ENCODE measurements at places on chromosomes 3 and 15.

GRCh38 chr3:55252921-55253320 lies 234.2 kb downstream of the WNT5A start:
- no peak for DNase-seq

DNA sequence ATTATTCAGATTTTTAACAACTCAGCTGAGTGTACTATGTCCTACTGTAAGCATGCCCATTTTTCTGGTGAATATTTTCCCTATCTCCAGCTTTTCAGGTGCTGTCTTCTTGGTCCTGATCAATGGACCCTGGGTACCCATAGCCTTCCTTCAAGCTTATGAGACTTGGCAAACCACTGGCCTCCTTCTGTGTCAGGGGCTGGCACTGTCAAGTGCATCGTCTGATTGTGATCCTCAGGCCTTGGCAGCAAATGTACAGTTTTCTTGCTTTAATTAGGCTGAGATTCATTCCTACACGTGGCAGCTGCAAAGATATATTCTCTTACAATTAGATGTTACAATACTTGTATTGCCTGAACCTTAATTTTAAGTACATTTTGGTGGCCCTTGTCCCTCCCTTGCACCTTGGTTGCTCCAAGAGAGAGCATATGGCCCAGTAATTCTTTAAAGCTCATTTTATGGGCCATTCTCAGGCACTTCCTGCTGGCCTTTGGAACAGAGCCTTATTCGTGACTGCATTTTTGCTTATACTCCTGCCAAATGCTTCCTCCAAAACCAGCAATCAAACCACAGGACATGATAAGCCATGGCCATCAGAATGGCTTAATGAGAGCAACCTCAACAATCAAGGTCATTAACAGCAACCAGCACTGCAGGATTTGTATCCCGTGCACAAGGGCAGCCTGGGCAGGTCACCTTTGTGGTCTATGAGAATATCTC lies 179.9 kb downstream of the CNTN6 start:
- DNase-seq = no peak

- DNase-seq = no peak
Observed at GRCh38 chr3:148755570-148755969, 57.9 kb downstream of the AGTR1 start.

DNA sequence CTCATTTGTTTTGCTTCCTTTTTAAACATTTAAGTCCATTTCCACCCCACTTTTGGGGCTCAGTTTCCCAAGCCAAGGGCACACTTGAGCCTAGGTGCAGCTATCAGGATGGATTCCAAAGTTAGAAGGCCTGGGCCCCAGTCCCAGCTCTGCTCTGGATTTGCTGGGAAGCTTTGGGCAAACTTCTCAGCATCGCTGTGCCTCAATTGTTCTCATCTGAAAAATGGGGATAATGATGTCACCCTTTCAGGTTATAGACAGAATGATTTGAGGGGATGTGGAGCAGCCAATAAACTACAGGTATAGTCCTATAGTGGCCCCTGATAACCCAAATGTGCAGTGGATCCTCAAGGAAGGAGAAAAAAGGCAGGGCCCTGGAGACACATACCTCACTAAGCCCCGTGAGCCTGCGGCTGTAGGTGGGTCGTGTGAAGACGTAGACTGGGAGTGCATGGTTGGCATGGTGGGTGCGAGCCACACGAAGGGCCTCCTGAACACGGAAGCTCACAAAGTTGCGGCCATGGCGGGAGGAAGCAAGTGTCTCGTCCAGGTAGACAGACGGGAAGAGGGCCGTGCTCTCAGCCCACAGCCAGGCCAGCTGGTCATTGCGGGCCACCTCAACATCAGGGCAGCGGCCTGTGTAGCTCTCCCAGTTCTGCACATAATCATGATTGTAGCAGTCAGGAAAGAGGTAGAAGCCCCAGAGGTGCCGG lies 3.2 kb downstream of the HYAL2 start:
- DNase-seq = no peak

GRCh38 chr3:187207624-187208023 lies 10.3 kb downstream of the RTP1 start:
- no peak for DNase-seq

DNA sequence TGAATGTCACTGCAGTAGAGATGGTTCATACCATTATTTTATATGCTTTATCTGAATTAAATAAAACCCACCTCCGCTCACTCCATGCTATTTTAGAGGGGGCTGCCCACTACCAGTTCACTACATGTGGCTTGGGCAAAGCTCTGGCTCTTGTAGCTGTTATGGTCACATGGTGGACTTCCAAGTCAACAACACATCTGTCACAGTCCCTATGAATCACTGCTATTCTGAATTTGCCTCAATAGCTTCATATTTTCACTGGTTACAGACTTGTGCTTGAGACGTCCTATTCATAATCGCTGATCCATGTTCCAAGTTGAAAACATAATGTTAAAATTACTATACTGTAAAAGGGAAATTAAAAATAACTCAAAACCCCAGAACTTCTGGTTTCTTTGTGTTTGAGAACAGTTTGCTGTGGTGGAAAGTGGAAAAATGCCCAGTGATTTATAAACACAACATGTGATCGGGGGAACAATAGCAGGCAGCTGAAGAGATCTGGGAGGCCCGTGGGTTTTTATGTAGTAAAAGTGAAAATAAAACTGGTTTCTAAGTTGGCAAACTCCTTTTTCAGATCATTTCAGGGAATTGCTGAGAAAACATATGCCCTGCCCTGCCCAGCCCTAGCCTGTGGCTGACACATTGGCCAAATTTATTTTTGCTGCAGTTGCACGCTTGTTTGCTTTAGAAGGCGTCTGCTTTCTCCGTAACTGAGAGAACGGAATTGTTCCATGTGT lies 128.8 kb upstream of the PRR23C start:
- no peak for DNase-seq

- DNase-seq = peak; percentile 12
Observed at GRCh38 chr3:170584585-170585007, 1.3 kb downstream of the SLC7A14 start.

DNA sequence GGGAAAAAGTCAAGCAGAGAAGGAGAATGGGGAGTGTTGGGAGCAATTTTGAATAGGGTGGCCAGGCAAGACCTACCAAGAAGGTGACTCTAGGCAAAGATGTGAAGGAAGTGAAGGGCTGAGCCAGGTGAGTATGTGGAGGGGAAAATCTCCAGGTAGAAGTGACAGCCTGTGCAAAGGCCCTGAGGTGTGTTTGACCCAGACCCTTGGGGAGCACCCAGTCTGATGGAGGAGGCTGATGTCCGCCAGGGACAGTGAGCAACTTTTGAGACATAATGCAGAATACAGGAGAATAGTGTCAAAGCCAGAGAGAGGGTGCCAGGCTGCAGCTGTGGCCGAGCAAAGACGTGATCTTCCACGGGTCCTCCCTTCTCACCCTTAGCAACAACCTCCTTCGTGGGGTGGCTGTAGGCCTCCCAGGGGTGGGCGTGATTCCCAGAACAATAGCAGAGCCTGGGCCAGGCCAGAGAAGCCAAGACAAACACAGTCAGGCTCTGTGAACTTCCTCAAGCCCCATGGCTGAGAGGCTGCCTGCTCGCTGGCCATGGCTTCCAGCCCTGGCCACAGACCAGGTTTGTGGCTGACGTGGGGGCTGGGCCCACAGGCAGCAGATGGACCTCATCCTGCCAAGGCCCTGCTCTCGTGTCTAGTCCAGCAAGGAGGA lies 58.1 kb downstream of the SLC6A6 start:
- no peak for DNase-seq

DNA sequence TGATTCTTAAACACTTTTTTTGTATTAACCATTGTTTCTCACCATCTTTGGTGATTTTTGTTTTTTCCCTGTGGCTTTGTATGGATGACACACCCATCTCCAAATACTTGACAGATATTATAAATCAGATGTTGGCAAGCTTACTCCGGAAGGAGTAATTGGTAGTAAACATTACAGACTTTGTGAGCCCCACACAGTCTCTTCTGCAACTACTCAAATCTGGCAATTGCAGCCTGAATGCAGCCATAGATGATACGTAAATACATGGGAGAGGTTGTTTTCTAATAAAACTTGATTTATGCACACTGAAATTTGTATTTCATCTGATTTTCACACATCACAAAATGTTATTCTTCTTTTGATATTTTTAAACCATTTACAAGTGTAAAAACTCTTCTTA lies 331.5 kb downstream of the ARPP21 start:
- no peak for DNase-seq

DNA sequence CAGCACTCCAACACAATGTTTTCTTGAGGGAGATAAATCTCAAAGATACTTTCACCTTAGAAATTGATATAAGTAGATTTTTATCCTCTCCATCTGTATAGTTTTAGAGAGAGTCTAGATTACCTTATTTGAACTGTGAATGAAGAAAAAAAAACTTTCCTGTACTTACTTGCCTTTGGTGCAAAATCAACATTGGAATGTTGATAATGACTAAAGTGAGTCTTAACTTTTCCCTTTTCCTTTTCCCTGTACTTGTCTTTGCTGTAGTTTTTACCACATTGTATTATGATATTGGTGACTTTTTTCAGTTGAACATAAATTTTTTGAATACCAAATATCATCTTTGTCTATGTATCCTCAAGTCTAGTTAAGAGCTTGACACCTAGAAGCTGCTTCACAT lies 6.7 kb downstream of the ALCAM start:
- no peak for DNase-seq
